ENCODE measurements at places on chromosomes 12 and 14.

DNA sequence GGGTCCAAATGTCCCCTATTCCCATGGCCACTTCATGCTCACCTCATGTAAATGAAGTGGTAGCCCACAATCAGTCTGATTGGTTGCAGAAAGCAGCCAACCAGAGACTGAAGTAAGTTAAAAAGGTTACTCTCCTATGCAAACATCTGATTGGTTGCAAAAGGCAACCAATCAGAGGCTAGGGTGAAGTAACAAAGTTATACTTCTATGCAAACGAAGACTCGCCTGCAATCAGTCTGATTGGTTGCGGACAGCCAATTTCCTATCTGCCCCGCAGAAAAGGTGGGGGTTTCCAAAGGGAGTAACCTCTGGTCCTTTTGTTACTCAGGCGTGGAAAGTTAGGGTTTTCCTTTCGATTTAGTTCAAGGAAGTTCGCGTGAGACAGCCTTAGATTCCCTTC, 208.1 kb upstream of the NEDD1 start:
- no peak for DNase-seq

GRCh38 chr12:130434560-130434959, 96.9 kb downstream of the PIWIL1 start:
- DNase-seq = no peak

GRCh38 chr14:65472189-65472588, 59.7 kb downstream of the FUT8 start:
- DNase-seq = no peak

DNA sequence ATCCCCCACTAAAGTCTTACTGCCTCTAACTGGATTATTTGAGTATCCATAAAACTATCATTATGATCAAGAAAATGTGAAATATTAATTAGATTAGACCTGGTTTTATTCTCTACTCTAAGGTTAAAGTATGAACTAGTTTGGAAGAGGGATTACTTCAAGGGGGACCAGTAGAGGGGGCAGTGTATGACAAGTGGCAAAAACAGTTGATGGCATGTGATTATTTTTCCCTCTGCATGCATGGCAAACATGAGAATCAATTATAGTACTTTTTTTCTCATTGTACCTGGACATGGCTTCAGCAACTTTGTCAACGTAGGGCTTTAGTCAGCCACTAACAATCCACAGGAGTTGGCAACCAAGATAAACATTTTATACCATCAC, 145.0 kb upstream of the SLC38A2 start:
- no peak for DNase-seq

GRCh38 chr14:65137648-65138307, 35.5 kb upstream of the MAX start:
- no peak for DNase-seq

DNA sequence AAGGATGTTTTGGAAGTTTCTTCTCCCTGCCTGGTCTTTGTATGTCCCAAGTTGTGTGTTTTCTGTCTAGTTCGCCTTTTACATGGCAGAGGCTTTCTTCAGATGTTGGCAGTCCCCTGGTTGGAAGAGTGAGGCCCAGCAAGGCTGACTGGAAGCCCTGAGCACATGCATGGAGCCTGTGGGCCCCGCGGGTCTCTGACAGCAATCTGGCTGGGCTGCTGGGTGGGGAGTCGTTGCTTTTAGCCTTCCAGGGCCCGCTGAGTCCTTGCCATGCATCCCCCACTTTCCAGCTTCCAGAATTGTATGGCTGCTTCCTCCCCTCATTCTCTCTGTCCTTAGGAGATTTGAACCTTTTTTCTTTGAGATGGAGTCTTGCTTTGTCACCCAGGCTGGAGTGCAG, 25.3 kb downstream of the ANKRD9 start:
- no peak for DNase-seq

- DNase-seq = no peak
These were observed 123.5 kb downstream of the TTC8 start for GRCh38 chr14:88947646-88948598.

DNA sequence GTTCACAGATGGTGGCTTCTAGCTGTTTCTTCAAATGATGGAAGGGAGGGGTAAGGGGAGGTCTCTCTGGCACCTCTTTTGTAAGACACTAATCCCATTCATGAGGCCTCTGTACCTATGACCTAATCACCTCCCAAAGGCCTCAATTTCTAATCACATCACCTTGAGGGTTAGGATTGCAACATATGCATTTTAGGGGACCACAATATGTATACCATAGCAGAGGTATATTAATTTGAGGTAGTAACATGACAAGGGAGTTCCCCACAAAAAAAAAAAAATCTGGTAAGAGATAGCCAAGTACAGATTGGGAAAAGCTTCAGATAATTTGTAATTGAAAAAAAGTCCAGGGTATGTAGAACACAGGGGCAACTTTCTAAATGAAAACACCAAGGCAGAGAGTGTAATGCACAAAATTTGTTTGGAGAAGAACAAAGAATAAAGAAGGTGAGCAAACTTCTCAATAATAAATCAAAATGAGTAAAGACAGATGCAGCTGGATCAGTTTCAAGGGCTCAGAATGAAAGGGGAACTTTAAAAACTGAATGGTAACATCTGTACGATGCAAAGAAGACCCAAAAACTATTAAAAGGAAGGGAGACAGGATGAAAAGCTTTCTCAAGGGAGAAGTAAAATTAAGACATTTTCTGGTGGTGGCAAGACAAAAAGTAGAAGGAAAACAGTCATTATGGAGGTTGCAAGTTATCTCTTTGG, 125.5 kb upstream of the DCN start:
- DNase-seq = no peak

DNA sequence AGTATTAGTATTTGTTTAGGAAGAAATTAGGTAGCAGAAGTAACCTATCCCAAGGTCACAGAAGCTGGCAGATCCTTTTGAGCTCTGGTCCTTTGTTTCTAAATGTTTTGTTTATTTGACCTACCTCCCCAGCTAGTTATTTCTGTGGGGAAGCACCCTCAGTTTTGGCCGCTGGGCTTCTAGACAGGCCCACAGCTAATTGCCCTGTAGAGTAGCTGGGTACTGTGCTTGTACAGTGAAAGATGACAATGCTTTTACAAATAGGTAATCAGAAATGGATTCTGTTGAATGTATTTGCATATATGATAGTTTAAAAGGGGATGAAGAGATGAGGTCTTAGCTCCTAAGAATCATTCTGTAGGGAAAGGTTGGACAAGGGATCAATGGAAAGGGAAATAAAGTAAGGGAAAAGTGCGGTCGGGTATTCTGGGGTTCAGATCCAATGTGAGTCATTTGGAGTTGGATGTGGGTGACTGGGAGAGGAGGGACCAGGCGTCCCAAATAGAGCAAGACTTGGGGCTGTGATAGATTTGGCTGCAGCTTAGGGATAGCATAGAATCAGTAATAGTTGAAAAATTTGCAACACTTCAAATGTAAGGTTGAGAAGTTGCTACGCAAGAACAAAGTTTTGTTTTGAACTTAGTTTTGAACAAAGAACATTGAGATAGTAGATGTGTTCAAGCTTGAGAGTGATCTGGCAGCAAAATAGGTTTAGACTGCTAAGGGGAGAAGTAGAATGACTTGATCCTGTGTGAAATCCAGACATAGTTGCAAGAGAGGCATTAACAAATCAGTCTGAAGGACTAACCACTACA, 3.6 kb downstream of the NUDT4 start:
- DNase-seq = no peak

DNA sequence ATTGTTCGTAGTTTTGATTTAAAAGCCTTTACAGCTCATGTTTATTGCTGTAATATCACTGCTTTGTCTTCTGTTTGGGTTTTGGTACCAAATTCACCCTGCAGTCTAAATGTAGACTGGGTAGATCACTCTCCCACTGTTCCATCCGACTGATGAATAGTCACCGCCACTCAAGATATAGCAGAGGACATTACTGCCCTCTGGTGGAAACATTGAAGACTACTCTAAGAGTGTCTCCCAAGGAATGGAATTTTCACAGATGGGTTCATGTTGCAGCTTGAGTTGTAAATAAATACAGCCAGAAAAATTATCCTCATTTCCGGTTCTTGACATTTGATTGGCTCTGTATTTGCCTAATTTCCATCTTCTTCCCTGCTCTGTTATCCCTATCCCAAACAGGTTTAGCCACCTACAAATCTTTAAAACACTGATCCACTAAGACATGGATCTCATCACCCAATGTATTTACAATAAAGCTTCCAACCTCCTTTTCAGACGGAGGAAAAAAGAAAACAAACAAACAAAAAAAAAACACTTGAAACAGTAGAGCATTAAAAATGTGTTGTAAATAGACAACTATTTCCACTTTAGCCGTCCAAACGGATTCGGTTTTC, 198.3 kb upstream of the CPNE8 start:
- peak; percentile 36 for DNase-seq

GRCh38 chr12:6684609-6685008, 4.6 kb downstream of the ZNF384 start:
- no peak for DNase-seq

- no peak for DNase-seq
These were observed 575.9 kb upstream of the MDGA2 start for GRCh38 chr14:48251290-48251689.

DNA sequence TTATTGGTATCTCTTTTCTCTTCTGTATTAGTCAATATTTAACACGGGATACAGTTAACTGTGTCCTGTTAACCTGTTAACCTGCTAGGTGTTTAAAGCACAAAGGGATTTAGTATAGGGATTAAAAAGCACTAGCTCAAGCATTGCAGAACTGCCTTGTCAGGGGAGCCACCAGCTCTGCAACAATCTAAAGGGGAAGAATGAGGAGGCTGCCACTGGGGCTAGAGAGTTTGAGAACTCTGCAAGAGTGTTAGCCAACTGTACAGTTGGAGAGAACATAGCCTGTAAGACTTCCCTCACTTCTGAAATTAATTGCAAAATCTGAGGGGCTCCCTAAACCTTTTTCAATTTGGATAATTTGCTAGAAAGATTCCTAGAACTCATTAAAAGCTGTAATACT, 6.5 kb upstream of the VRK1 start:
- no peak for DNase-seq

- DNase-seq = no peak
These were observed 353.6 kb upstream of the SFSWAP start for GRCh38 chr12:131357185-131357747.

DNA sequence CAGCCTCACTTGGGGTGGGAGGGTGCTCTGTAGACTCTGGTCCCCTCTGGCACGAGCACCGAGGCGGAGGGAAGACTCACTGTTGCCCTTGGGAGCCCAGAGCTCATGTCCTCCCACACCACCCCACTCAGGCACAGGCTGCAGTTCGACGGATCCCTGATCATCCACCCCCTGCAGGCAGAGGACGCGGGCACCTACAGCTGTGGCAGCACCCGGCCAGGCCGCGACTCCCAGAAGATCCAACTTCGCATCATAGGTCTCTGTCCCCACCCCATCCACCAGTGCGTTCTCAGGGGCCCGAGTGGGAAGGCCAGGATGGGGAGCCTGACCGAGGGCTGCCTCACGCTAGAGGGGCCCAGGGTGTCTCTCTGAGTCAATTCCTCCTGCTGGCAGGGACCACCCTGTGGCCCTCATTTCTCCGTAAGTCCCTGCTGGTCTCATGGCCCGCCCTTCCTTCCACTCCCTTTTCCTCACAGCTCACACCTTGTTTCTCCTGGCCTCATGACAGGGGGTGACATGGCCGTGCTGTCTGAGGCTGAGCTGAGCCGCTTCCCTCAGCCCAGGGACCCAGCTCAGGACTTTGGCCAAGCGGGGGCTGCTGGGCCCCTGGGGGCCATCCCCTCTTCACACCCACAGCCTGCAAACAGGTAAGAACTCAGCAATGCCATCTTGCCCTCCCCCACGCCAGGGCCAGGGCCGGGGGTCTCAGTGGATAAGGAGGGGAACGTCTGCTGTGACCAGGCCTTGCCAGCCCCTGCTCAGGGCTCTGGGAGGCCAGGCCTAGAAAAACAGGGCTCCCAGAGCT, 27.0 kb downstream of the PAPLN start:
- DNase-seq = no peak

DNA sequence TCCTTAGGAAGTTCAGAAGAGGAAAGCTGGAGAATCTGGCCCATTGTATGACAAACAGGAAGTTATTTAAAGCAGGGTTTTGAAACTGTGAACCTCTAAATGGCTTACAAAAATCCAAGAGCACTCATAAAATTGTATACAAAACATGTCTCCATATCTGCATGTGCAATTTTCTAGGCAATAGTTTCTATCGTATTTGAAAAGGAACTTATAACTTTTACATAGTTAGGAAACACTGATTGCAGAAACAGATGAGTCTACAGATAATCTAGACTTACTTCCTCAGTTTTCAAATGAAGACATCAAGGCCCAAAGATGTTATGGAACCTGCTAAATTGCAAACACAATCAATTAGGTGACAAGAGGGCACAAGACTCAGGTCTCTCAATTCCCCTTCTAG, 53.3 kb upstream of the ETV6 start:
- DNase-seq = no peak

DNA sequence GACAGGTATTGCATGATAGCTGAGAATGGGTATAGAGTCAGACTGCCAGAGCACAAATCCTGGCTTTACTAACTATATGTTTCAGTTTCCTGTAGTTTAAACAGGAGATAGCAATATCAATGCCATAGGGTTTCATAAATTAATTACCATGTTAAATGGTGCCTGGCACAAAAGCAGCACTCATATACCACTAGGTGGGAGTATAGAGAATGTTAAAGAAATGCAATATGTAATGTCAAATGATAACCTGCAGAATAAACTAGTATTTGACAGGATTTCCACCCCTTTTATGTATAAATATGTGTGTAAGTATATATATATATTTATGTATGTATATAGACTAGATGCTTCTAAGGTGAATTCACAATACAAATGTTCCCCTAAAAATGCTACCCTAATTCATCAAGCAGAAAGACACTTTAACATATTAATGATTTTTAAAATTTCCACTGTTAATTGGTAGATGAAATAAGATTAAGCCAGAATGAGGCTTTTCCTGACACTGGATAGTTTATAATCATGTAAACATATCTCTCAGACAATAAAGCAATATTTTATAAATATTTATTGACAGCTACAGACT, 8.6 kb downstream of the WDR89 start:
- DNase-seq = peak; percentile 24

- DNase-seq = peak; percentile 25
These were observed 583 bp downstream of the CPNE8 start for GRCh38 chr12:38904537-38905479.

GRCh38 chr14:59398841-59399240, 66.3 kb downstream of the GPR135 start:
- no peak for DNase-seq

- no peak for DNase-seq
These were observed 5.9 kb downstream of the ANKRD33 start for GRCh38 chr12:51893786-51894185.

DNA sequence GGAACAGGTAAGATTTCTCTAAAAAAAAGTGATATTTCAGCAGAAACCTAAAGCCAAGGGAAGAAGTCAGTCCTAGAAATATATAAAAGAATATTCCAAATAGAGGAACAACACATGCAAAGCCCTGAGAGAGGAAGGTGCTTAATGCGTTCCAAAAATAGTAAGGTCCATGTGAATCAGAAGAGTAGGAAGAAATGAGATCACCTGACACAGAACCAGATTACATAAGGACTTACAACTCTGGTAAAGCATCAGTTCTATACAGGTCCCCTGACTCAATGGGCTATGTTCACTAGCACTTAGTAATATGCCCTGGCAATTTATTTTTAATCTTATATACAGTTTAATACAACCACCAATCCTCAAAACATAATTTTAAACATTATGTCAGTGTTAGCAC, 30.0 kb downstream of the SENP1 start:
- no peak for DNase-seq

- DNase-seq = no peak
These were observed 47.4 kb downstream of the TMEM117 start for GRCh38 chr12:43883311-43883710.

GRCh38 chr14:32980178-32980901, 41.7 kb downstream of the NPAS3 start:
- DNase-seq = no peak
